Right lung (tissue), 10 donors: ENCODE measurements at places on chromosomes 6 and 20.

DNA sequence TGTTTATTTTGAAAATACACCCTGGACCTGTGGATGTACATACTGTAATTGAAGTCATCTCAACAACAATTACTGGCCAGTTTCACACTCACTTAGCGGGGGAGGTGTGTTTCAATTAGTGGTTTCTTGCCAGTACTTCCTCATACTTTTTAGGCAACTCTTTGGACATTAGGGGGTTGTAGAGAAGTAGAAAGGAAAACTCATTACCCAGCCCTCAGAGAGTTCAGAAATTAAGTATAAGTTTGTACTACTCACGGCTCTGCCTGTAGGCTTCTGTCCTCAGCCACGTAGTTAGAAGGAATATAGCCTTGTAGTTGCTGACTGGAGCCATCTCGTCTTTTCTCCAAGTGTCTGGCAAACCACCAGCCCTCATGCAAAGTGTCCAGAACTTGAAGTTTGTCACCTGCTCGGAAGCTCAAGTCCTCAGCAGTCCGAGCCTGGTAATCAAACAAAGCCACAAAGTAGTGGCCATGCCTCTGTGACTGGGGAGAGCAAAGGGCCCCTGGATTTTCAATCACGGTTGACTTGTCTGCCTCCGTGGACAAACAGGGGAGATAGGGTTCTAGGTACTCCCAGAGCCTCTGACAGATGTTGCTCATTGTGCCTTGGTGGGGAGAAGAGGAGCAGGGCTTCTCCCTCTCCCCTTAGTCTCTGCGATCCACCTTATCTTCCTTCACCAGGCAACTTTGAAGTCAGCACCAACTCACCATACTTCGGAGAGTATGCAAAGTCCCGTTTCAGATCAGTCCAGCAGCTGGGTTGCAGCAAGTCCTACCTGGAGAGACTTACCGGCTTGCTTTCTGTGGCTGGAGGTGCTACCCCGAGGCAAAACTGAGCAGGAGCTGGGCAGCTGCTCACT lies 749 bp downstream of the FRK start:
- peak; percentile 55 for DNase-seq

GRCh38 chr6:37537548-37537947 lies 37.9 kb upstream of the CCDC167 start:
- no peak for DNase-seq

GRCh38 chr20:6606651-6607050 lies 160.8 kb upstream of the BMP2 start:
- no peak for DNase-seq

- DNase-seq = no peak
These were observed 69.8 kb upstream of the HIVEP1 start for GRCh38 chr6:11942185-11942864.

- DNase-seq = no peak
These were observed 80.6 kb downstream of the BMP2 start for GRCh38 chr20:6848041-6848440.
